ENCODE measurements at places on chromosomes 3 and 15.

GRCh38 chr3:143002727-143003126 is 1.4 kb downstream of the U2SURP start:
- no peak for DNase-seq

- DNase-seq: peak; percentile 60
Measured at GRCh38 chr3:115784739-115785536, 161.6 kb downstream of the GAP43 start.

GRCh38 chr15:69760890-69761568 is 308.4 kb downstream of the RPLP1 start:
- peak; percentile 99 for DNase-seq

- peak; percentile 67 for DNase-seq
Measured at GRCh38 chr3:109731639-109732473, 394.5 kb upstream of the DPPA4 start.

DNA sequence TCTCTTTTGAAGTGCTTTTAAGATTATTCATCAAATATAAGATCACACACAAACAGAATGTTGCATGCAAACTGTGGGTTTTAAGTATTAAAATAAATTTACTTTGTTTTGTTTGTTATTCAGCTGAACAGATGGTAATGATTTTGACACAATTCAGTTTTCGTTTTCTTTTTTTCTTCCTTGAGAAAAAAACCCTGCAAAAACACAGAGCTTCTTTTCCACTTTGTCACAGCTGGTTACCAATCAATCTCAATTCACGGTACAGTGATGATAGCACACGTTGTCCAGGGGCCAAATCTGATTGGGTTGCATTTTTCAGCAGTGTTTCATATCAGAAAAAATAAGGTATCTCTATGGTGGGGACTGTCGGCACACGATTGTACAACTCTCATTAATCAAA is 473.6 kb downstream of the ROBO2 start:
- DNase-seq: peak; percentile 6

DNA sequence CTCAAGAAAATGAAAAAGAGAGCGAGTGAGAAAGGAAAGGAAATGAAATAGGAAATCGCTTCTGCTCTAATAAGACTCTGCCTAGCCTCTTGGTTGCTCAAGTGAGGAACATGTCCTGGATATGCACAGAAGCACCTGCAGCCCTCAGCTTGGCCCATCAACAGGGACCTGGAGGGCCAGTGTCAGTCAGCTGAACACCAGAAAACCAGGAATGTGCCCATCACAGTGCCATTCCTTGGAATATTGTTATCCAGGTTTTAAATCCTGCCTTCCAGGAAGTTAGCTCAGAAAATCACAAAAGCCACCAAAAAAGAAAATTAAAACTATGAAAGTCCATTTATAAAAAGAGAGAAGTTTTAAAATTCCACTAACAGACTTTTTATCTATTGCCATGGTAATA is 173.4 kb upstream of the TPM1 start:
- no peak for DNase-seq

DNA sequence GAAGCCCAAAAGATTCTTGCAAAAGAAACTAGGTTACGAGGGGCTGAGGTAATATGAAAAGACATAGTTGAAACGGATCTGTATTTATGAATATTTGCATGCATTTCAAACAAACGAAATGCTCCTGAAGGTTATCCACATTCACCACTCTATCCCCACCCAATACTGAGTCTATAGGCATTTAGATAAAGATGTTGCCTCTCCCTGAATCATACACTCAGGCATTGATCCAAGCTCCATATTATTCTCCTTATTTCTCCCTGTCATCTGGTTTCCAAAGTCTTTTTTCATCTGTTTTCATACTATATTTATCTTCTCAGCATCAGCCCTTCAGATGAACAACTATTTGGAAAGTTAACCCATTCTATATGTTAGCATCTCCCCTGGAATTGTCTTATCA is 492.5 kb upstream of the TGFBR2 start:
- DNase-seq: no peak

DNA sequence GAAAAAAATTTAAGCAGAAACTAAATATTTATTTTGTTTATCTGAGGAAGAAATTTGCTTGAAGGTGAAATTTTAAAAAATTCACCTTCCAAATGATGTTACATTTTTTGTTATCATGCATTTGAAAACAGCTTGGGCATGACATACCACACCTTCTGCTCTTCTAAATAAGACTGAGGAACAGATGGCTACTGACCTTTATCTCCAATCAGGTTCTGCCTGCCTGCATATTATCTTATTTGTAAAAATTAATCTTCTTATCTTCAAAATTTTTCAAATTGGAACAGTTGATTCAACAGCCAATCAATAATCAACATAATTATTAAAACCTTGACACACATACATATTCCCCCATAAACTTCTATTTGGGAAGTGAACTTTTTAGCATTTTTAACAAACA is 641.8 kb upstream of the ZNF385D start:
- DNase-seq: no peak

DNA sequence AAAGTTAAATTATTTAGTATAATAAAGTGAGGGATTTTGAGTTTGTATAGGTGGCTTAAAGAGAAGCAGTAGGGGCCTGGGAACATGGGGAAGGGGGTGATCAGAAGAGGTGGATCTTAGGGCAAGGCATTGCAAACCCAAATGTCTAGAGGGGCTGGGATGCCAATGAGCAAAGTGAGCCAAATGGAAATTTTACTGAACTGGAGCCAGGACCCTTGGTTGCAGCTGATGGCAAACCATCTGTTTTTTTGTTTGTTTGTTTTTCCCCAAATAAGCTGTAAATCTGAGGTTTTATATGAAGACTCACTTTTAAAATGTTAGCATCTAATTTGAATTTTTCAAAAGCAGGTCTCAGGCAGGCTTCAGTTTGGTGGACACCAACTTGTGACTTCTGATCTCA is 14.8 kb upstream of the PARP14 start:
- no peak for DNase-seq

DNA sequence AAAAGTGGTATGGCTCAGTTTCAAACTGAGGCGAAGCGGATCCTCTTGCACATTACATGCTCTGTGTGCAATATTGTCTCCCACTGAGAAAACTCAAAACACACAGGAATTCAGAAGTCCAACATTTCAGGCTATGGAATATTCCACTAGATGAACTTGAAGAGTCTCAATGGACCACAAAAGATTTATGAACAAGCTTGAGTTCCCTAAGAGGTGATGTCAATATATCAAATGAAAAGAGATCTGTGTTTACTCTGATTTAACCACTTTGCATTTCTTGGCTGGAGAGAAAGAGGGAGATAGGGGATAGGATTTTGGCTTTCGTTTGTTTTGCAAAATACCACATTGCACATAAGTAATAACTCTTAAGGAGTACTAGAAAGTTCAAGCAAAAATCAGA is 20.3 kb downstream of the PDZRN3 start:
- DNase-seq: no peak

- no peak for DNase-seq
Measured at GRCh38 chr3:177424521-177424920, 227.2 kb upstream of the TBL1XR1 start.

- no peak for DNase-seq
Measured at GRCh38 chr3:107579371-107579770, 56.6 kb downstream of the BBX start.

DNA sequence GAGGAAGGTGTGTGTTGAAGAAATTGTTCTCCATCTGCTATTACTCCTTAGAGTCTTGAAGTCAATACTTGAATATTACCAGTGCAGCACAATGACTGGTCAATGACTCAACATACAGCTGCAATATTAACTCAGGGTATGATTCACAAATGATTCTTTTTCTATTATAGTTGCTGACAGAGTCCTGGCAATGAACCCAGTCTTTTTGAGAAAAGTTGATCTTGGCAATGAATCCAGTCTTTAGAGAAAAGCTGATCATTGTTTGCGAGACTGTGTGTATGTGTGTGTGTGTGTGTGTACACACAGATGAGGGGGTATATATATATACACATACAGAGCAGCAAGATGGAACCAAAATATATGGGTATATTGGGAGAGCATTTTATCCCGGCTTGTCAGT is 315.1 kb downstream of the ZNF385D start:
- DNase-seq: peak; percentile 84

DNA sequence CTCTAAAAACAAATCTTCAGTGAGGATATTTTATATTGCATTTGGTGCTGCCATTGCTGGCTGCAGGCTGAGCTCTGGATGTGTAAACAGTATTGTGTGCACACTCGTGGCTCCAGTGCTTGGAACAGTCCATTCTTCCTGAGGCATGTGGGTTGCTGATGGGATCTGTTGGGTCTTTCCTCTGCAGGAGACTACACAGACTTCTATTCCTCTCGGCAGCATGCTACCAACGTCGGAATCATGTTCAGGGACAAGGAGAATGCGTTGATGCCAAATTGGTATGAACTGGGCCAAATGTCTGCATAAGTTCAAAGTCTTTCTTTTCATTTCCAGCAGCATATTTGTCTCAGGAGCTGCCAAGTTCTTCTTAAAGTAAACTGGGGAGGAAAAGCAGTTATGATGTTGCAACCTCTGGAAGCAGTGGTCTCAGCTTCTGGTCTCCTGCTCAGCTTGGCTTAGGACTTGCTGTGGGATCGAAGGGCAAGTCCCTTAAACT is 9.3 kb downstream of the FAH start:
- peak; percentile 56 for DNase-seq

GRCh38 chr3:106261396-106261795 is 392.6 kb upstream of the CBLB start:
- no peak for DNase-seq

DNA sequence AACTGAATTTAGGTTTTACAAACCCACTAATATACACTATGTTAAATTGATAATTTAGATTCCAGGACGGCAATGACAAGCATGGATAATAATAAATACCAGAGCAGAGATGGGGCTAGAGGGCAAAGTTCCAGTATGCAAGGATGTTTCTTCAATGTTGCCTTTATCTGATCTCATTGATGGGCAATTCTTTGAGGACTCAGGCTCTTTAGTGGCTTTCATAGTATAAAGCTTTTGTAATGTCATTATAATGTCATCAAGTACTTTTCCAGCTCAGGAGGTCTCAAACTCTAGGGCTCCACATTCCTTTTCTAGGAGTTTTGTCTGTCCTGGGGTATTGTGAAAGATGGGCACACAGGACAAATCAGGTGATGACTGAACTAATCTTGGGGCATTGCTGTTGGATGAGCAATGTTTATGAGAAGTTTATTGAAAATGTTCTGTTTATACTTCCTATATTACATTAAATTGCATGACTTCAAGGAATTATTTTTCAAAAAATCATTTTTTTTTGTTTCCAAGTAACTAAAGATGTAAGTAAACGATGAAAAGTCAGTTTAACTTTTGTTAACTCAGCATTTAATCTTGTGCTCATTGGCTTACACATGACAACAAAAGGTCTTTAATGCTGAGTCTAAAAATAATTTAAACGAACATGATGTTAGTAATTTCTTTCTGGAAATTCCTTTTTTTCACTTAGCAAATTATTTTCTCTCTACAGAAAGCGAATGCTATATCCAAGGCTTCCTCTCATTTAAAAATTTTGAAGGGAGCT is 116.4 kb downstream of the OXSM start:
- DNase-seq: no peak

GRCh38 chr15:101017093-101017754 is 98.1 kb downstream of the LRRK1 start:
- DNase-seq: no peak

GRCh38 chr3:131526801-131527347 is 24.1 kb upstream of the MRPL3 start:
- DNase-seq: peak; percentile 46

GRCh38 chr3:122576174-122576940 is 1.1 kb upstream of the PARP15 start:
- DNase-seq: no peak

DNA sequence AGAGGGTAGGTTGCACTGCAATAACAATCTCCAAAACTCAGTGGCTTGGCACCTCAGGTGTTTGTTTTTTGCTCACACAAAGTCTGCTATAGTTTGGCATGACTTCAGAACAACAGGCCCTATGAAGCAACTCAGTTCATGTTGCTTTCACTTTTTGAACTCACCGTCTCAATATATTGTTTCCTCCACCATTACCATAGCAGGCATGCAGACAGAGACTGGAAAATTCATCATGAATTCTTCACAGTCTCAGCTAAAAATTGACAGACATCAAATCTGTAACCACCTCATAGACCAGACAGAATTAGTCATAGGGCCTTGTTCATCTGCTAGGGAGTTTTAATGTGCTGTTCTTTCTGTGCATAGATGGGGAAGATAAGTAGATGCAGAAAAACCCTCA is 161.4 kb upstream of the POU1F1 start:
- DNase-seq: peak; percentile 11

GRCh38 chr3:59766200-59766872 is 716.5 kb upstream of the CFAP20DC start:
- DNase-seq: peak; percentile 42

GRCh38 chr3:189862385-189862998 is 231.3 kb downstream of the TP63 start:
- peak; percentile 50 for DNase-seq

DNA sequence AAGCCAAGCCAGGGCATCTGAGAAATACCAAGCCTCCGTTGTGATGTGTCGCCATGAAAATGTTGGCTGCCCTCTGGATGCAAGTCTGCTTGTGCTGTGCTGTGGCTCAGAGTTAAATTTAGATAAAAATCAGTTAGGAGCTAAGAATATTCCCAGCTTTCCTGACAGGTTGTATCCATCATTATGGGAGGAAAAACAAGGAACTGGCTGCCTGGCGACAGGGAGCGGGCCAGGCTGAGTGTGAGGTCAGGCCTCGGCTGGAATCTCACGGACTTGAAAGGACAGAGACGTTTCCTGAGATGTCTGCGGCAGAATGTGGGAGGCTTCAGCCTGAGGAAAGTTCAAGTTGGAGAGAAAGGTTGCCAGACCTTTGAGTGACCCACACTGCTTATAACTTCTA is 213.8 kb downstream of the THSD4 start:
- peak; percentile 53 for DNase-seq

DNA sequence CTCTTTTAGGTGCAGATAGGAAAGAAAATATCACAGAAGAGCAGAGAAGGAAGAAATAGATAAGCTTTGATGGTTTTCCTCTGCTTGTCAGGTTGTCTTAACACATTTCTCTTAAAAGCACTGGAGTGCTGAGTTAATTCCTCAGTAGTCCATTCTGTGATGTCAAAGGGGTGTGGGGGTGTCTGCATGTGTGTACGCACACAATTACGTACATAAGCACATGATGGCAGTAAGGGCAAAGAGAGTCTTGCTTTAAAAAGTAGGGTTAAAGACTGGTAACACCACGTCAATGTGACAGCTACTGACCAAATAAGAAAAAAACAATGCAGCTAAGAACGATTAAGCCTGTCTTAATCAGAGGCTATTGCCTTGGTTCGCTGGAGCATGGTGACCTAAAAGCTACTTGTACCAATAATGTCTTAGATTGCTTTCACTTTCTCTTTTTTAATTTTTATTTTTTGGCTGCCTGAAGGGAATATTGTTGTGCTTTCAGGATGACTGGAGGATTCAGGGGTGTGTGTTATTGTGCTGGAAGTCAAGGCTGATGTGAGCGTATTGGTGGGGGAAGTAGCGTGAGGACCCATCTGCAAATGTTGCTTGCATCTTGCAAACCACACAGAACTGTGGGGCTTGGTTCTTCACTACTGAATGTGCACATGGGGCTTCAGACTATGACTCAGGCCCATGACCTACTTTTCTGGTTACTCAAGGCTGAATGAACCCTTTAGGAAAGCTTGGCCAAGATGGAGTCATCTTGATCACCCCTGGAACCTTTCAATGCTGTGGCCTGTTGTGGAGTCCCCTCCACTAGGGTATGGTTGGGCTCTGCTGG is 417.8 kb upstream of the TPM1 start:
- DNase-seq: peak; percentile 83

Data from iris pigment epithelial cell (primary cell).